ENCODE measurements at places on chromosomes 2 and 18.

GRCh38 chr2:26911911-26912861, 58.3 kb upstream of the MAPRE3 start:
- DNase-seq, result no peak

DNA sequence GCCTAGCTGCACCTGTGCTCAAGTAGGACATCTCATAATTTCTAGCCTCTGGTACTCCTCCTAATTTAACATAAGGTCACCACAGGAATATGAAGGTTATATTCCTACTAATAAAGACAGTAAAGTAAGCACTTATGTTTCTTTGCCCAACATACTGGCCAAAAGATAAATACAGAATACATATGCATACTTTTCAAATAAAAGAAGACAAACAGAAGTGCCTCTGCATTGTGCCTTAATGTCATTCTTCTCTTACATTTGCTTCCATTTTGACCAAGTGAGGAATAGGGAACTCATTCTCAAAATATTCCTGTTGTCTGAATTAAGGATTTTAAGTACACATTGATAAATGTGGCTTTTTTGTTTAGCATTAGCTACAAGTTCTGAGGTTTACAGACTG, 5.6 kb downstream of the BCL11A start:
- DNase-seq, result no peak

DNA sequence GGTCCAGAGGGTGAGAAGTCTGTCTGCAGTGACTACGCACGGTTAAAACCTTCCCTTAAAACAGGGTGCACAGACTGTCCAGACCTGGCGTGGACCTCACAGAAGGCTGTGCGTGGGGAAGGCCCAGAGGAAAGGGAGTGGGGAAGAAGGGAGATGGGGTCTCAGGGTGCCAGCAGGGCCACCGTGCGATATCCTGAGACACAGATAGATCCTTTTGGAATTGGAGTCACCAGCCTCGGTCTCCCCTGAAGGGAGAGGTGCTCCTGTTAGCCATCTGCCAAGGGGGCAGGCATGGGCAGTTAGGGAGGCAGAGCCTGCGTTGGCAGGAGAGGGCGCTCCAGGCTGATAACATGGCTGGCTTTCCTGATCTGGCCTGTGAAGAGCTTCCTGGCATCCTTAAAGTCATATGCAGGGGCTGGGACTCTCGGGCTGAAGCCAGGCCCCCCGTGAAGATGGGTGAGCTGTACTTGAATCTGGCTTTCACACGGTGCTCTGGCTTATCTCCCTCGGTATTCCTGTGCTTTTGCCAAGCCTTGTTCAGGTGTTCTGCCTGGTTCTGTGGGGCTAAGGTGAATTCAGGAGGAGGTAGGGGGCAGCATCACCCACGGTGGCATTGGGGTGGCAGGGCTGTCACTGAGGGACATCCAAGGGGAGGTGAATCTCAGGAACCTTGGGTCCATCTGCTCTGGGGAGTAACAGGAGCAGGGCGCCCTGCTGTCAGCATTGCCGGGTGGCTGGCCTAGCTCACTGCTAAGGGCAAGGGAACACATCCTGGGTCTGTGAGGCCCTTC, 107.2 kb upstream of the SMAD2 start:
- no peak for DNase-seq

DNA sequence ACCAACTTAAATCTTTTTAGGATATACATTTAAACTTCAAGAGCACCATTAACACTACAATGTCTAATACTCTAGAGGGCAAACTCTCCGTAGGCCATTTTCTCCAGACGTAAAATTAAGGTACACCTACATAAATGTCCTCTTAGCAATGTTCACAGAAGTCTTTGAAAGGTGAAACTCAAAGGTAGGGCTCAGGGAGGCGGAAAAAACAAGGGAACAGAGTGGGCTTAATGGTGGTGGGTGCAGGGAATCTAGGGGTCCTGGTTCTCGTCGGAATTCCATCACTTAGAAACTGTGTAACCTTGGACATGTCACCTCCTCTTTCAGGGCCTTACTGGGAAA, 668 bp downstream of the NFU1 start:
- peak; percentile 35 for DNase-seq

- no peak for DNase-seq
These were observed 38.4 kb upstream of the BIN1 start for GRCh38 chr2:127145280-127145895.

DNA sequence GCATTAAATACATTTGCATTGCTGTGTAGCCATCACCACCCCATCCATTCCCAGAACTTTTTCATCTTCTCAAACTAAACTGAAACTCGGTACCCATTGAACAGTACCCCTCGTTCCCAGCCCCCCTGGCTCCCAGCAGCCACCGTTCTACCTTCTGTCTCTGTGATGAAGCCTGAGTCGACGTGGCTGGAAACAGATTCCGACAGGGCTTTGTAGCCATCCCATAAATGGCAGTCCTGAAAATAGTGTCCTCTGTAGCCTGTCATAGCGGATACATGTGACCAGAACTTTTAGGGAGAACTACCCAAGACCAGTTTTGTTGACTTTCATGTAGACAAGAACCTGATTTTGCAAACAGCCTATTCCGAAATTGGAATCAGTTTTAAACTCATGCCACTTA, 59.1 kb downstream of the TSHZ1 start:
- no peak for DNase-seq

- no peak for DNase-seq
These were observed 14.9 kb downstream of the CCL20 start for GRCh38 chr2:227828477-227828912.

DNA sequence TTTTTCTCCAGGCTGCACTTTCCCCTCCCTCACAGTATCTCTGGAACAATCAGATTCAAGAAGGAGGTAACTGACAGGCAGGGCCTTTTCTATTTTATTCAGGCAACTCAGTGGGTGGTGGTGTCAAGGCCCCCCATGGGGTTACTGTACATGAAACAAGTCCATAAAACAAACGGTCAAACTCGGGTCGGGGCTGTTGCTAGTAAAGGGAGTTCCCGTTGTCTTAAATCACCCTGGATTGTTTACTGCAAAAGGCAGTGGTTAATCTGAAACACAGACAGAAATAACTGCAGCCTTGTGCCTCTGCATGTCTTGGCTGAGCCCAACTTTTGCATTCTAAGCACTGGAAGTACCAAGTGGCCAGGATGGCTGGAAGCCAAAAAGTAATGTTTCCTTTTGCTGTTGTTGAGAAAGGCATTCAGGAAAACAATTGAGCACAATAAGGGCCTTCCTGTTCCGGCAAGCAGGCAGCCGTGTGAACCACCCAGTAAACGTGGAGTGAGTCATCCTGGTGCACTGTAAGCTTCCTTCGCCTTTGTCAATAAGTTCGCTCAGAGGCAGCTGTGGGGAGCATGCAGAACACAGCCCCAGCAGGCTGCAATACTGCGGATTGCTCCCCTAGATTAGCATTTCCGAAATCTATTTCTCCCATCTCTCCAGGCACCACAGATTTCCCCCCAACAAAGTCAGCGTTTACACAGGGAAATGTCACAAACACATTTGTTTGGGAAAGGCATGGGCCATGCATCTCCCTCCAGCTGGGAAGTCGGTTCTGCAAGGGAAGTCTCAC, 149.6 kb downstream of the IRS1 start:
- DNase-seq, result peak; percentile 21

DNA sequence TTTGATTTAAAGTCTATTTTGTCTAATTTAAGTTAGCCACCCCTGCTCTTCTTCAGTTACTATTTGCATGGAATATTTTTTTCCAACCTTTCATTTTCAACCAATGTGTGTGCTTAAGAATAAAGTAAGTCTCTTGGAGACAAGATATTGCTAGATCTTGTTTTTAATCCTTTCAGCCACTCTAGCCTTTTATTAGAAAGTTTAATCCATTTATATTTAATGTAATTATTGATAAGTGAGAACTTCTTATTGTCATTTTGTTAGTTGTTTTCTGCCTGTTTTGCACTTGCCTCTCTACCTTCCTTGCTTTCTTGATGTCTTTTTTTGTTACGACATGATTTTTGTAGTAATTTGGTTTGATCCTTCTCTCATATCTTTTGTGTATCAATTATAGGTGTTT, 46.4 kb downstream of the CCDC148 start:
- DNase-seq, result no peak

DNA sequence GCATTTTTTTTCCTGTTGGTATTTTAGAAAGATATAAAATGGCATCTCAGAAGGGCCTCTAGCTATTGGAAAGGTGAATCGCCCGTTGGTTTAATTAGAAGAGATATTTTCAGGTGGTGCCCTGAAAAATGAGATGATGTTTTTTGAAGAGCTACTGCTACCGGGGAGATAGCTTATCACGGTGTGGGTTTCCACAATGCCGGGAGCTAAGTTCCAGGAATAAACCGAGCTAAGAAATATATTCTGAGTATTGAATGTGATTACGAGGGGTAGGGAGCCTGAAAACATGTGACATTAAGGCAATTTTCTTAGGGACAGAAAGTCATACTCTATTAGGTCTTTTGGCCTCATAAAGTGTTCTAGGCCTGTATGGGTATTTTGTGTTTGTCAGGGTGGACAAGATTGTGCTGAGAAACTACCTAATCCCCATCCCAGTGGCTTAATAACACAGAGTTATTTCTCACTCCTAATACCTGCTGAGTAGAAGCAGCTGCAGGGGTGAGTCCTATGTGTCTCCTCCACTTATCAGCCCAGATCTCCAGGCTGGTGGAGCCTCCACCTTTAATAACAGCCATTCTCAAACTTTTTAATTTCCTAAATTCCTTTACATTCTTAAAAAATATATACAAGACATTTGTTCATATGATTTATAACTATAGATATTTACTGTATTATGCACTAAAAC, 150.2 kb downstream of the LRRTM1 start:
- no peak for DNase-seq

DNA sequence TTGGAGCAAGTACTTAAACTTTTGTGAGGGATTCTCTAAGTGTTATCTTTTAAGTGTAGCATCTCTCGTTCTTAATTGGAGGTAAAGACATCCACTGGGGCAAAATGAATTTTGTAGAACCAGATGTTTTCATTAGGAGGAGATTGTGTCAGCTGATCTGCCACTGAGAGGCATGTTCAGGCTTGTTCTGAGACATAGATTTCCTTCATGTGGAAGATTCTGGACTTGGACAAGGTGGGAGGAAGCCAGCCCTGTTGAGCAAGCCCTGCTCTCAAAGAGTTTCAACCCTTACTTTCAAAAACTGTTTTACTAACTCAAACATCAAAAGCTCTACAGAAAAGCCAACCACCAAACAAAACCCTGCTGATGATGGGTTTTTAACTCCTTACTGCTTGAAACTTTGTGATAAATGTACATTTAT, 6.5 kb downstream of the MAP4K4 start:
- DNase-seq, result no peak

DNA sequence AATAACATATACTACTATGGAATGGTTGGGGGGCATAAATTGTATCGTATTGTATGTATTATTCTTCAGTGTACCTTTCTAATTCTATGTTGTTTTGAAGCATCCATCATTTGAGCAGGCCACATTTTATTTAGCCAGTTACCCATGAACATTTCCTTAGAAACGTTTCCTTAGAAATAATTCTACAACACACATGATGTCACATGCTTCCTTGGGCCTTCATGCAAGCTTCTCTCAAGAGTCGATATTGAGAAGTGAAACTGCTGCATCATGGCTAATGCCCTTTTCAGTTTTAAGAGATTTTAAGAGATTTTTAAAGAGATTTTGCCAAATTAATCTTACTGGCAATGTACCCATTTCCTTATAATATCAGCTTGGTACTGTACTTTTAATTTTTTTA, 63.9 kb downstream of the ALPK2 start:
- peak; percentile 66 for DNase-seq

- DNase-seq, result no peak
These were observed 243.1 kb upstream of the TNP1 start for GRCh38 chr2:217102956-217103355.

DNA sequence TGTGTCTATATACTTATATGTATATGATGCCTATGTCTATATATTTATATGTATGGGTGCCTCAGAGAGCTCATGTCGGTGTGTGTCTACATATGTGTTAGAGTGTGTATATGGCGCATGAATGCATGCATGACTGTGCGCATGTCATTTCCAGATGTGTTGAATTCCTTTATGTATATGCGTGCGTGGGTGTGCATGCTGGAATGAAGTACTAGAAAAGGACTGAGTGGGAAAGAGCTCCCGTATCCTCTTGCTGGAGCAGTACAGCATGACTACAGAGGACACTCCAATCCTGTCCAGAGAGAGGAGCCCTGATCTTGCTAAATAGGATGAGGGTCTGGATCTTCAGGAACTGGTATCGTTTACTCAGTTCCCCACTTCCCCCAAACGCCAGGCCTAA, 56.8 kb upstream of the LRPPRC start:
- DNase-seq, result no peak

DNA sequence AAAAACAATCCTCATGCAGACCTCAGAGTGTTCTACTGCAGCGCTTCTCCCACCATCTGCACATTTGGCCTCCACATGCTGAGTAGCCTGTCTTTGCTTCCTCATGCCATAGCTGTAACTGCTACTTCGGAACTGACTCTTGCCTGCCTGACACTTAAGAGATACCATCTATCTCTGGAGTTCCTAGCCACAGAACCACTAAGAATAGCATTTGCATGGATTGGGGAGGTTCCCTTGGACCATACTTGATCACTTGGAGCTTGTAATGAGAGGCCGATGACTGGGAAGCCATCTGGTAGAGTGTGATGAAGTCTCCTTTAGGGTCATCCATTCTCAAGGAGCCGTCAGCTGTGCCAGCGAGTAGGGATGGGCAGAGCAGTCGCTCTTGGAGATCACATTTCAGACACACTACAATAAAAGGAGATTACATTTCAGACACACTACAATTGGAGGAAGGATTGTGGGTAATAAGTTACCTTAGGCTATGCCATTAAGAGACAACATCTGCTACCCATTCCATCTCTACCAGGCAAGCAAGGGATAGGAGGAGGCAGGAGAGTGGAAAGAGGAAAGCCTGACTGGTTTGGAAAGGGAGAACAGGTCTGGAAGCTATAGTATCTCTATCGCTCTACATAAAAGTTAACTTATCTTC, 21.8 kb downstream of the DOK1 start:
- DNase-seq, result no peak

DNA sequence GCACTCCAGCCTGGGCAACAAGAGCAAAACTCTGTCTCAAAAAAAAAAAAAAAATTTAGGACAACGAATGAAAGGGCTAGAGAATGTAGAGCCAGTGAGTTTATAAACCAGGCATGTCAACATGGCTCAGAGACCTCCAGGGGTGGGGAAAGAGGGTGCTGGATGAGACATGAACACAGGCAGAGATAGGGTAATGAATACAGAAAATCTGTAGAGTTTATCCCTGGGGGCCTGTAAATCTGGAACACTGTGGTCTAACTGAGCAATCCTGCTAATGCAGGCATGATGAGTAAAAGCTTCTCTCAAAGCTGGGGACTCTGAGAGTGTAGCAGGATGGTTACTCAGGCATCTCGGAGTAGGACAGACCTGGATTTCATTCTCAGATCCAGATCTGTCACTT, 59.2 kb upstream of the IGFBP2 start:
- DNase-seq, result no peak

GRCh38 chr2:113233593-113234550, 44.8 kb downstream of the PAX8 start:
- DNase-seq, result no peak

GRCh38 chr2:189900726-189901125, 116.5 kb downstream of the PMS1 start:
- no peak for DNase-seq

DNA sequence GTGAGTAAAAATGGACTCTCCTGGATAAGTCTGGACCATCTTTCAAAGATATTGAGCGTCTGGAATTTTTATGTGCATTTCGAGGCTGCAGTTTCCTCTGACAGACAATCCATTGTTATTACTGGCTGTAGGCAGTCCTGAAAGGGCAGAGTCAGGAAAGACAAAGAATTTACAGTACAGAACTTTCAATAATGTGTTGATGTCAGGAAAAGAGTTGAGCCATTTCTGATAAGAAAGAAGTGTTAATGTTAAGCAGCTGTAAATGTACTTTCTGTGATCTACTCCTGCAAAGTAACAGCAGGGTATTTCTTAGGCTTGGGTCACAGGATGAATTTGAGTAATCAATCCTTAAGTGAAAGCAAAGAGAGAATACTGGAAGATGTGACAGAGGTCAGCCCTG, 29.8 kb downstream of the TSPYL6 start:
- DNase-seq, result no peak

All from GM13976 (cell line).